ENCODE measurements at places on chromosomes 2 and 18. TPM values are rescaled to one million over a fixed set of nuclear protein-coding genes. Genes with fewer than 3 reads are reported as not detected.

Gene NYAP2
- total RNA-seq: not detected

GRCh38 chr2:215797676-215798075, 215.7 kb downstream of the MREG start:
- DNase-seq: no peak

DNA sequence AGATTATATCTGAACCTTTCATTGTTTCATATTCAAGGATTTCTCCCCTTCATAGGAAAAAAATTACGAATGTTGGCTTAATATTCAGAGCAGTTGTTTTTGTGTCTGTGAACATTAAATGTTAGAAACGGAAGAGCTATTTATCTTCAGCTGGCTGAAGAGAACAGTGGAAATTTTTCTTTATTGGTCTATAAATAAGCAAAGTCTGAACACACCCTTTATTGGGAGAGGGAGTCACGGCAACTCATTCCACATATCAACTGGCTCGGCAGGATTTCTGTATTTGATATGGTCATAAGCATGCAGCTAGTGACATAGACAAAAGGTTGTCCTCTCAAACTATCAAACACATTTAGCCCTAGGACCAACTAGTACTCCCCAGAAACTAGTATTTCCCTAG, 468.4 kb upstream of the HNRNPA3 start:
- DNase-seq: no peak

GRCh38 chr18:75727456-75727855, 300.0 kb upstream of the SMIM21 start:
- no peak for DNase-seq

DNA sequence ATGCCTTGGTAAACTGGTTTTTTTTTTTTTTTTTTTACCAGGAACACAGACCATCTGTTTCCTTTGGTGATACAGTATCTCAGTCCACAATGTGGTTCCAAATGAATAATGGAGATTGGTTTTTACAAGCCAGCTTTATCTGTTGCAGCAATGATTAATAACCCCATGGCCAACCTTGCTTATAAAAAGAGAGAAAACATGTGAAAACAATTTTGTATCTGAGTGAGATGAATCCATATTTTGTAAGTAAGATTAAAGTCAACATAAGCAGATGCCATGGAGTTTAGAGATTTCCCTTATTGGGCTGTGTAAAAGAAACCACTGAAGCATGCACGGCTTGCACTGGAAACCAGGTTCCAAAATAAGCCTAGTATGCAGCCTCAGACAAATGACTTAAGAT, 108.6 kb upstream of the CNTNAP5 start:
- no peak for DNase-seq
